ENCODE measurements at places on chromosomes 3 and 15.

- DNase-seq: no peak
Measured at GRCh38 chr15:89768071-89768500, 8.0 kb upstream of the MESP2 start.

DNA sequence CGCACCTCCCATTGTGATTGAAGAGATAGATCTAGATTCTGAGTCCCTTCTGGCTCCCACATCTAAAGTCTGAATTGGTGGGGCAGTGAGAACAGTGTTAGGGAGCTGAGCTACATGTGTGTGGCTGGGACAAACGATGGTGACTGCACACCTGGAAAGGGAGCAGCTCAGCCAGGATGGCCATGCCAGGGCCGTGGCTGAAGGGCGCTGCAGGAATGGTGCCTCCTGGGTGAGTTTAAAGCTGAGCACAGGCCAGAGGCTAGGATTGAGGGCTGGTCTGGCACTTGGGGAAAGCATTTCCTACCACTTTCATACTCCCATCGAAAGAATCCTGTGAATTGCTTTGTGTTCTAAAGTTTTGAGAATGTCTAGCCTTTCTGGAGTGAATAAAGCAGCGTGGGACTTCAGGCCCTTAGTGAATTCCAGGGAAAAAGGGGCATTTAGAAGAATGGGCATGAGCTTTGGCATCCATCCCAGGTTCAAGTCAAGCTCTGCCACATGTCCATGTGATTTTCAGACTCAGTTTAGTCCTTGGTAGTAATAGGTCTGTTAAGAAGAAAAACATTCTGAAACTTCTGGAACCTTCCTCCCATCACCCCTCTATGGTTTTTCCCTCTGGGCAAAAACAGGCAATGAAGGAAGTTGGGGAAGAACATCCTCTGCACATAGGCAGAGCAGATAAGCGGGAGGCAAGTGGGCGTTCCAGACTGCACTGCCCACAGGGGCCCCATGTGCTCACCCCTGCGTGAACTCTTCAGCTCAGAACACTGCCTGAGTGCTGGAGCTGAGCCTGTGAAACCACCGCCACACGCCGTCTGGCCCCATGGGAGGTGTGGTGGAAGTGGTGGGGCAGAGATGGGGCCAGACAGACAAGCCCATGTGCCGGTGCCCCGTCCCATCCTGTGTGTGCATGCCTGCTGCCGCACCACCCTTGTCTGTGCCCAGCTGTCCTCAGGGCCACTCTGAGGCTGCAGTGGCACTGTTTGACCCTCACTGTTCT, 12.9 kb upstream of the CPNE9 start:
- DNase-seq: no peak

- no peak for DNase-seq
Measured at GRCh38 chr3:61466357-61466756, 95.0 kb upstream of the PTPRG start.

- no peak for DNase-seq
Measured at GRCh38 chr15:38670128-38671005, 105.8 kb upstream of the RASGRP1 start.

GRCh38 chr3:61832375-61833229, 271.2 kb downstream of the PTPRG start:
- no peak for DNase-seq

DNA sequence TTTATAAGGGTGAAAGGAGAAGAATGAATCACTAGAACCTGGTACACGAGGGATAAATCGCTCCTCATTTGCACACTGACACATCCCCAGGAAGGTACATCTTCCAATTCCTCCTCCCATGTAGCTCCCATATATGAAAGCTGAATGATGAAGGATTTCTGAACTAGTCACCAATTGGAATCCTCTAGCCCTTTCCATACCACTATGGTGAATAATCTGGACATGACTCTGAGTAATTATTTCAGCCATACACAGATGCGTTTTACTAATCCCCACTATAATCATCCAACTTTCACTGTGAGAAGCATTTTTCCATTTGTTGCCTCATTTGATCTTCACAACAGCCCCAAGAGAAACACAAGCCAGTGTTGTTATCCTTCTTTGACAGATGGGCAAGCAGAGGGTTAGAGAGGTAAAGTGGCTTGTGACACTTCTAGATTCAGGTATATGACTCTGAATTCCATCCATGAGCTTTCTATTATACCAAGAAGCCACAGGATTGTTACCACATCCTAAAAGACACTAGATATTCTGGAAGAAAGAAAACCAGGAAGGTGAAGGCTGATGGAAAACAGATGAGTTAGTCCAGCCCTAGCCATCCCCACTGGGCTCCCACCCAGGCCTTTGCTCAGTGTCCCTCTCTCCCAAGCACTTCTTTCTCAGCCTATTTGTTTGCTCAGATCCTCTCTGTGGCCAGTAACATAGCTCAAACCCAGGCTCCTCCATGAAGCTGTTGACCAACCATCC, 22.2 kb upstream of the BCL6 start:
- peak; percentile 85 for DNase-seq
